ENCODE measurements at places on chromosomes 4 and X.

DNA sequence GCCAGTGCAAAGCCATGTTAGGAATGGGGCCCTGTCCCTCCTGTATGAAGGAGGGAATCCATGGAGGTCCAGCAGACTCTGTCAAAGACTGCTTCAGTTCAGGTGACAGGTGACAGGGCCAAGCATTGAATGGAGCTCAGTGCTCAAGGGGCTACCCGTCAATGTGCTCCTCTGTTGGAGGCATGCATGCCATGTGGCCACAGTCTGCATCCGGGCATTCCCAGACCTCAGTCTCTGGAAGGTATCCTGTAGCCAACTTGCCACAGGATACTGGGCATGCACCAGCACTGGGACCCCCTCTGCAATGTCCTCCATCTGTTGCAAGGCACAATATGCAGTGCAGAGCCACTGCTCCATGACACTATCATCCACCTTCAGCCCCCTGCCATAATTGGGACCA, 136.1 kb upstream of the GATB start:
- no peak for DNase-seq

DNA sequence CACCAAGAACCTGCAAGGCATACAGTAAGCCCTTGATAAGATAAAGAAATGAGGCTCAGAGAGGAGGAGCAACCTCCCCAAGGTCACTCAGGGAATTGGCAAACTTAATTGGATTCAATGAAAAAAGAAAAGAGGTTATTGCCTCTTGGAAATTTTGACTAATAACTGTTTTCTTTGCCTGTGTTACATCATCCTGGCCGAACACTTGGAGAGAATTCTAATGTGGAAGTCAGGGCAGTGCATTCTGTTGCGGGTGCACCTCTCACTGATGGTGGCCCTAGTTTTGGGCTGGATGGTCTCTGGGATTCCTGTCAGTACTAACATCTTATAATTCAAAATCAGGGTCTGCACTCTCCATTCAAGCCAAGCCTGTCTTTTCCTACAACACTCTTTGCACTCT, 186.2 kb upstream of the BCOR start:
- no peak for DNase-seq

- no peak for DNase-seq
Measured at GRCh38 chrX:8726031-8726652, 5.8 kb downstream of the ANOS1 start.

DNA sequence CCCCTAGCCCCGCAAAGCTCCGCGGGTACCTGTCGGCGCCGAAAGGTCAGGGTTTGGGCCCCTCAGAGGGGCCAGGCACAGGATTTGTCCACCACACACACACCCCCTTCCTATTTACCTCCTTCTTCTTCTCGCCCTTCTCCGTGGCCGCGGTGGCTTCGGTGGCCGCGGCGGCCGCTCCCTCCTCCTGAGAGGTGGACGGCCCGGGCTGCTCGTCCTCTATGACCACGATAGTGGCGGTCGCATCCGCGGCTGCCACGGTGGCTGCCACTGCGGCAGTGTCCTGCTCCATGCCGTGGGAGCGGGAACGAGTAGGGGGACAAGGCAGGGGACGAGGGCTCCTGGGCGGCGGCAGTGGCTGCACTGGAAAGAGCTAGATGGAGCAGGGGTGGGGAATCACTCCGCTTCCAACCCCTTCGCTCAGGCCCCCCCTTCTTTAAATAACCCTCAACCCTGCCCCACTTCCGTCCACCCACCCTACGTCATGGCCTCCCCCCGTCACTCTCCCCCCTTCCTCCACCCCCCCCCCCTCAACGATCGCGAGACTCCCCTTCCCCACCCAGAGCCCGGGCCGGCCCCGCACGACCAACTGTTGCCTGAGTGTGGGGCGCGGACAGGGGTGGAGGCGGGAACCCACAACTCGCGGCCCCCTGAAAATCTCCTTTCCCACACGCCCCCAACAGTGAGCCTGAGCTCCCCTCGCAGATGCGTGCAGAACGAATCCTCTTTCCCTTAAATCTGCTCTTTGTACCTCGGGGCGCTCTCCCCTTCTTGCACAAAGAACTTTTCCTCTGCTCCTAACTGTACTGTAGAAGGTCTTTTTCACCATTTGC, at the start of gene SMARCA1:
TSS of gene SMARCA1 (minus strand) at position 412 of the 833 bp plus-strand sequence. CDS start at position 292, 120 bp downstream.
- DNase-seq, result no peak

DNA sequence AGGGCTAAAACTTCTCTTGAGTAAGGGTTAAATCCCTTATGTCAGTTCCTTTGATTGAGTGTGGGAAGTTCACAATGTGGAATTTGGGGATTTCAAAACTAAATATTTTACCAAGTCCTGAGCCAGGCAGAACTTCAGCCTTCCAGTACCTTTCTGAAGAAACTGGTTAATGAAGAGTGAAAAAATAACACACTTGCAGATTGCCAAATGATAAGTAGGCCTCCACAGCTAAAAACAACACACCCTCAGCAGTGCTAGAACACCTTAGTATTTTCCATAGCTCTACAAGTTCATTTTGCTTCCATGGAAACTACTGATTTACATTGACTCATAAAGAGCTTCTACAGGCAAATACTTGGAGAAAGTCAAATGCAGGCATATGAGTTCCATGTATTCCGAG, 326.8 kb downstream of the ZNF674 start:
- no peak for DNase-seq

- DNase-seq, result no peak
Measured at GRCh38 chr4:140811429-140811828, 55.2 kb upstream of the TBC1D9 start.

DNA sequence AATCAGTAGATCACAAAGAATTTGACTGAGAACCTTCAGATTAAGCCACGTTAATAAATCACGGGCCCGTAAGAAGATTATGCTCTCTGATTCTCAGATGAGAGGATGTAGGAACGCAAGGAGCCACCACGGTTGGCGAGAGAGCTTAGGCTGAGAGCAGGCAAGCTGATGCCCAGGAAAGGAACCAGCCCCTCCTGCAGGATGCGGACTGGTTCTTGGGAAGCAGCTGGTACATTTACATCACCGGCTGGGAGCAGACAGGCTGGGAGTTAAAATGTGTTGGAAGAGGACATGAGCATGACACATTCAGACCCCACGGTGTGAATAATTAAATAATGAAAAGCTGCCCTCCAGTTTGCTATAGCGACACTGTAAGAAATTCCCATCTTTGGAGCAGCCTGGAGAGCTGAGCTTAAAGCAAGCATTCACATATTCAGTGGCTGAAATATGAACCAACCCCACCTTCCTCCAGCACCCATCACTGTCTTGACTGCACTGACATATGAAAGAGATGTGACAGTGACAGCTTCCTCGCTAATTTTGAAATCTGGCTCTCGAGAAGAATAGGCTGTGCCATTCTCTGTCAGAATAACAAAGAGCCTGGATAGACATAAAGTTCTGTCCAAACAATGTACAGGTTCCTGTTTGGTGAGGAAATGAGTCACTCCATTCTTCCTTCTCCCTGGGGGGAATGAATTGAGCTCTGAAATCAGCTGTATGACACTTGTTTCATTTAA, 33.1 kb downstream of the LNX1 start:
- DNase-seq, result no peak

DNA sequence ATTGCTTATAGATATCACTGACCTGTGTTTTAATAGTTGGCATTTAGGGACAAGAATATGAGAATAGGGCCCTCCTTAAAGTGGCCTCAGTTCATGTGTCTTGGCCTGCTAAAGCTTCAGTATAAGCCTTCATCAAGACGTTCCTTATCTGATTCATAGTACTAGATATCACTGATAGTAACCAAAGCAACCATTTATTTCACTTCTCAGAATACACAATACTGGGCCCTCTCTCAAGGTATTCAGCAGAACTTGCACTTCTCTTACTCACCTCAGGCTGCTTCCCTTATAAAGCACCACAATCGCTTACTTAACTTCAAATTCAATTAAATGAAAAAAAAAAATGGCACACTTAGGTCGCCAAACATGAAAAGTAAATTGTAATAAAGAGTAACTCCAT, 259.4 kb upstream of the PCDH7 start:
- DNase-seq, result no peak

GRCh38 chr4:73734530-73735001, 5.8 kb upstream of the CXCL8 start:
- no peak for DNase-seq

GRCh38 chr4:87353592-87353991, 30.9 kb upstream of the HSD17B13 start:
- DNase-seq, result peak; percentile 13

DNA sequence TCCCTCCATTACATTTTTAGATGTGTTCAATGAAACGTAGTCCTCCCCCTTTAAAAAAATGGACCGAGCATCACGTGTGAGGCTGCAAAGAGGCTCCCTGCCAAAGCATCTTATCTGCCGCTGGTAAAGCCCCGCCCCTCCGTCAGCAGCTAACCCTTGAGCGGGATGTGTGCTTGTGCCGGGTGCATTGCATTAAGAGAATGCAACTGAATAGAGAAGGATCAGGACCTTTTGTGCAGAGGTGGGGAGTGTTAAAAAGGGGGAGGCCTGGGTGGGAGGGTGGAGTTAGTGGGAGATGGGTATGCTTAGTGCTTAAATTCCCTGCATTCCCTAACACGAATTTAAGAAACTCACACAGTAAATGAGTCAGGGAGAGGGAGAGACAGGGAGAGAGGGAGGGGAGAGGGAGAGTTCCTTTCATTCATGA, 66.0 kb downstream of the TBL1X start:
- no peak for DNase-seq

DNA sequence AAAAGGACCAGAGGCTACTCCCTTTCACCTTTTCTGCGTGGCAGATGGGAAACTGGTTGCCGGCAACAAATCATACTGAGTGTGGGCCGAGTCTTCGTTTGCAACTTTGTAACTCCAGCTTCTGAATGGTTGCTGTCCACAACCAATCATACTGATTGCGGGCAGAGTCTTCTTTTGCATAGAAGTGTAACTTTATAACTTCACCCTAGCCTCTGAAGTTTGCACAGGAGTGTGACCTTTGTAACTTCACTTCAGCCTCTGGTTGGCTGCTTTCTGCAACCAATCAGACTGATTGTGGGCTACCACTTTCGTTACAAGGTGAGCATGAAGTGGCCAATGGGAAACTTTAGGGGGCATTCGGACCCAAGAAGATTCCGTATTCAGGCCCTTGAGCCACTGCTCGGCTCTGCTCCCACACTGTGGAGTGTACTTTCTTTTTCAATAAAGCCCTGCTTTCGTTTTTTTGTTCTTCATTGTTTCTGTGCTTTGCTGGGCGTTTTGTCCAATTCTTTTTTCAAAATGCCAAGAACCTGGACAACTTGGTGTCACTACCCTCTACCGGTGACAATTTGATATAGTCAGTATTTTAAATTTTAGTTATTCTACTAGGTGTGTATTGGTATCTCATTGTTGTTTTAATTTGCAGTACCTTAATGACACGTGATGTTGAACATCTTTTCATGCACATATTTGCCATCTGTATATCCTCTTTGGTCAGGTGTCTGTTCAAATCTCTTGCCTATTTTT, 9.0 kb upstream of the PAGE5 start:
- DNase-seq, result no peak

DNA sequence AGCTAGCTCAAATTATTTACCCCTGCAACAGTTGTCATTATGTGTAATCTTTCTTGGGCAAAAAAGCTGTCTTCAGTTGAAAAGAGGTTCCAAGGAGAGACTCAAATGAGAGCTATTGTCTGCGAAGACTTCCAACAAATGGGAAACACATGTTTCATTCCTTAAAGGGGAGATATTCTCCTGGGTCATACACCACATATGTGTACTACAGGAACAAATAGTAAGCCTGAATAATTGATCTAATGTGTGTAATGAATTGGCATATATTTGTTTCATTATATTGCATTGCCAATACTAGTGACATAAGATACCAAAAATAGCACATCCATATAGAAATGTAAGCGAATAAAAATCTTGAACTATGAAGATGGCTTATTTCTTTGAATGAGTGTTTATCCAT, 950.9 kb upstream of the NDST4 start:
- no peak for DNase-seq

- DNase-seq, result no peak
Measured at GRCh38 chr4:51885363-51885762, 42.4 kb downstream of the DCUN1D4 start.

DNA sequence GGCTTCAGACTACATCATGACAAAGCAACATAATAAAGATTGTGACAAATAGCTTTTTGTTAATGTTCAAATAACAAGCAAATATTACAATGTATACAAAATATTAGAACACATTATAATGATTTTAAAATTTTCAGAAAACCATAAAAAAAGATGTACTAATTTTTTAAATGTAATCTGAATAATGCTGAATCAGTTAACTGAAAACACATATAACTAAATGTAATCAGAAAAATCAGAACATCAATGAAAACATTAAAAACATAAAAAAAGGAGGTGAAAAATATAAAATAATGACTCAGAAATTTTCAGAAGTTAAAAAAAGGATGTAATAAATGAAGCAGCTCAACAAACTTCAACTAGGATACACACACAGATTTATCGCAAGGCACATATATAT, 53.5 kb downstream of the ZNF721 start:
- DNase-seq, result no peak

DNA sequence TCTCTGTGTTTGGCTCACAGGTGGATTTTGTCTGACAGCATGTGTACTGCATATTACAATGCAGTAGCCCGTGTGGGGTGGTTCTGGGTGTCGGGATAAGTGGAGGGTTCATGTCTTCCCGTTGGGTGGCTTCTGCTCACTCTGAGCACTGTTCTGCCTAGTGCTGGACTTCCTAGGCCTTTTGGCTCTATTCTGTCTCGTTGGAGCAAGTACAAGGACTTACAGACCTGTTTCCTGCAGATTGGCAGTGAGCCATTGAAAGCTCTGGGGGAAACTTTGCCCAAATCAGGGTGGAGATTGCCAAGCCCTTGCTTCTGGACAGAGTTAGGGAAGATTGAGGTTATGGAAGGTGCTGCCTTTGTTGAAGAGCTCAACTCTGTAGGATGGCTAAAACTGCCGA, 91.1 kb upstream of the SLC4A4 start:
- DNase-seq, result no peak

DNA sequence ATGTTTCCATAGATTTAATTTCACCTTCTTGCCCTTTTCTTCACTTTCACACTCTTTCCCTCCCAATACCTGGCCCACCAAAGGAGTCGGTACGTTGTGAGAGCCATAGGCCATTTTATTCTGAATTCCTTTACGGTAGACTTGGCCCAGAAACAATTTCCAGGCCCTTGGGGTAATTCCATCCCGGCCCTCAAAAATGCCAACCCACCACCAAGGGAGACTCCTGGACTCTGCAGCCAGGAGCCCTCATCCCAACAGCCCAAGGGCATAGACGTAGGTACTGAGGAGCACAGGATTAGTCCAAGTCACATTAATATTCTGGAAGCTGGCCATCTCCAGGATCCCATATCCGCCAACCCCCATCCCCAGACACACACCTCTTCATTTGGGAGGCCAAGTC, 102.9 kb downstream of the LIMCH1 start:
- no peak for DNase-seq

GRCh38 chrX:37912304-37912703, 64.9 kb upstream of the DYNLT3 start:
- DNase-seq, result no peak

DNA sequence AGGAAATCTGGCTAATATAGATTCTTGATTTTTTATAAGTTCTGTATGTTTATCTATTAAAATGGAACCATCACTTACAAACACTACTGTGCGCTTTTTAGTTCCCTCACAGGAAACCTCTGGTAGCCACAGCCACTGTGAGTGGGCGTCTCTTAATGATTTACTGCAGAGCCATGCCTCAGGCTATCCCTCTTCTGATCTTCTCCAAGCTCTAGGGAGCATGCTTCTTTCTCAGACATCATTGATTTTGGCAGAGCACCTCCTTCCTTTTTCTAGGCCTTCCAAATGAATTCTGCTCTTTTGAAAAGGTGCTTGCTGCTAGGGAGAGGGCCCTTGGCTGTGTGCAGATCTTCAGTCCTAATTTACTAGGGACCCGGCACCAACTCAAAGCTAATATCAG, 61.1 kb upstream of the STS start:
- DNase-seq, result no peak

GRCh38 chr4:168835880-168836454, 174.1 kb downstream of the CBR4 start:
- DNase-seq, result no peak
